ENCODE measurements at places on chromosomes 4 and X.
A peak's percentile ranks its signal among the peaks of the same experiment; 100 is the strongest.

DNA sequence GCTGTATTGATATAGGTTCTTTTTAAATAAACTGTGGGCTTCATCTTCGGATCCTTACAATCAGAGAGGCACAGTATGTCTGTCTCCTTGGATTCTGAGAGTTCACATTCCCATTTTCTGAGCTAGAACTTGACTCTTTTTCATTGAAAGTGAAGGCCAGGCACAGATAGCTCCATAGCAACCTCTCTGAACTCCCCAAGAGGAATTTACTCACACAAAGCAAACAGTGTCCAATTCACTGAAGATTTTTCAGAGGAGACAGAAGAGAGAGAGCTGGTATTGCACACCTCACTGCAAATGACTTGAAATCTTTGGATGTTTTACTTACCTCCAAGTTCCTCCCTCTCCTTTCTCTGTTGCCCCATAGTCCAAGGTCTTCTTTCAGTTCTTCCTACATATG, 130.9 kb upstream of the CASK start:
- DNase-seq, result no peak

DNA sequence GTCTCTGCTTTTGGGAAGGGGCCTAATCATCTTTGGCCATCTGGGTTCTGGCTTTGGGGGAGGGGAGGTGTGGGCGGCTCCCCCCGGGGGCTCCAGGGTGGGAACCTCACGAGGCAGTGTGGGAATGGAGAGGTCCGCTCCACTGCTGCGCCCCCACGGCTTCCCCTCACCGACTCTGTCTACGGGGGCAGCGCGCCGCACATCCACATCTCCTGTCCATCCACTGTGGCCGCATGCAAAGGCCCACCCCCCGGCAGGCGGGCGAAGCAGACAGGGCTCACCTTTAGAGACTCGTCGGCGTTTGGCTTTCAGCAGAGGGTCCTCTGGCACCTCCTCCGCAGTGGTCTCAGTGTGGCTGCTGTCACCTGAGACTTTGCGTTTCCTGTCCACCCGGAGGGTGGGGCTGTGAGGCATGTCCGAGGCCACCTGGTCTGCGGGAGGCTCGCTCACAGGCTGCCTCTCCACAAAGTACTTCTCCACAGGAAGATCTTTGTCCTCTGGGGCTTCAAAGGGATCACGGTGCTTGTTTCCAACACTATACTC, 33.6 kb downstream of the BCOR start:
- DNase-seq, result no peak

GRCh38 chr4:173171098-173171497, 2.5 kb downstream of the GALNT7 start:
- DNase-seq, result peak; percentile 62

DNA sequence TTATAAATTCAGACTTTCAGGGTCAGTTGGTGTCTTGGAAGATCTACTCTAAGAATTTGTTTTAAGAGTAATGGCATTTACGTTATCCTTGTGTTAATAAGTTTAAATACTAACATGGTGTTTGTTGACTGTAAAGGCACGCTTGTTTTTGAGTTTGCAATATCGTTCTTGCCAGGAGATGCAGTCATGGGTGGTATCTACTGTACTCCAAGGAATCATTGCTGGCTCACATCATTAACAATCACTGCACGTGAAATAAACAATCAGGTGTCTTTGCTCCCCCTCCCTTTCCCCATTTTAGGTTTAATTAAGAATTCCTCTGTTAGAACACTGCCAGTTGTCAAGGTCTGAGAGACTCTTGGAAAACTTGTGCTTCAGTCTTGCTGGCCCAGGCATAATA, 1.6 kb downstream of the HHIP start:
- DNase-seq, result no peak

- no peak for DNase-seq
These were observed 86.2 kb upstream of the FRMPD4 start for GRCh38 chrX:12052109-12052508.

DNA sequence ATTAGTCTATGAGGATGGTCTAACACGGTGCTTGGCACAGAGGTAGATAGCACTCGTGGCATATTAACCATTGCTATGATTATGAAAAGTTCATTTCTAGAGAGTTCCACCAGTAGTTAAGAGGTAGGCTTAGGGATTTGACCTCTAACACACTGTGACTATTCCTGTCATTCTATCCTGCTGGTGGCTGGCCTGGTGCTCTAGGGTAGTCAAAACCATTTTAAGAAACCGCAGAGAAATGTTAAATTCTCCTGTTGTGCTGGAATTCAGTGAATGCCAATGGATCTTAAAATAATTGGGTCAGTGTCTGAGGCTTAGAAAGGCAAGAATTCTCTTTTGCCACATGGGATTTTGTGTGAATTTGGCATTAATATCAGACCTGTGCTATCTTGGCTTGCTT, 53.9 kb downstream of the VGLL1 start:
- no peak for DNase-seq

DNA sequence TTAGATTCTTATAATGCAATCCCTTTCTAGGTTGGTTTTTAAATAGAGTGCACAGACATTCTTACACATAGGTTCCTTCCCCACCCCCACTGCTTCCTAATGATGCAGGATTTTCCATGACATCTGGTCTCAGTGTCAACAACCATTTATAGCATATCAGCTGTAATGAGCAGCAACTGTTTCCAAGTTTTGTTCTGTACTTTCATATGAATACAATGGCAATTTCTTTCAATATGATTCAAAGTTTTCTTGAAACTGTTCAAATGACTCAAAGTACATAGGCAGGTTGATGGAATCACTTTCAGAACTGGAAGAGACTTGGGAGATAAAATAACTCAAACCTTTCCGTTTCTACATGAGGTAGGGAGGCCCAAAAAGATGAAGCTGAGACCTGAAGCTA, 220.7 kb downstream of the CAMK2D start:
- no peak for DNase-seq

- no peak for DNase-seq
These were observed 118.6 kb upstream of the PLAC1 start for GRCh38 chrX:134776850-134777370.

DNA sequence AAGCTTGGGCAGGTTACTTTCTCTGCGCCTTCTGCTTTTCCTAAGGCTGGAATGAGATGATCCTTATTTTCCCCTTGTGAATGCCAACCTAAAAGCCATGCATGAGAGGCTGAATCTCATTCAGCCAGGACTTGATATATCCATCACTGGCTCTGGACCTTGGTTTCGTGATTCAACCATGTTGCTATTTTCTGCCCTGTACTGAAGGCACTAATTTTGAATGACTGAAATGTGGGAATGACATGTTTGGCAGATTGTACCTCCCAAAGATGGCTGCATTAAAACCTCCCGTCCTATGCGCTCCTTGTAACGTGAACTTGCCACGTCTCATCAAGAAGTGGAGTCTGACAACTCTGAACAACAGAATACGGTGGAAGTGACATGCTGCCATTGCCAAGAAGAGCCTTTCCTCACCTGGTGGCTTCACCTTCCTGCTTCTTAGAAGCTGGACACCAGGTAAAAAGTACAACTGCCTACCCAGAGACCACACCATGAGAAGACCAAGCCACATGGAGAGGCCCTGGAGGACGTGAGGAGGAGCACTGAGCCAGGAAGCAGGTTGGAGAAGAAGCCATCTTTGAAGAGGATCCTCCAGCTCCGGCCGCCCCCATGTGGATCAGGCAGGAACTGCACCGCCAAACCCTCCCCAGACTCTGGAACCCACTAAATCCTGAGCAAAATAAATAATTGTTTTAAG, 174.5 kb downstream of the NSUN7 start:
- DNase-seq, result peak; percentile 28

- DNase-seq, result no peak
These were observed 59.0 kb upstream of the AGTR2 start for GRCh38 chrX:116111497-116111896.

DNA sequence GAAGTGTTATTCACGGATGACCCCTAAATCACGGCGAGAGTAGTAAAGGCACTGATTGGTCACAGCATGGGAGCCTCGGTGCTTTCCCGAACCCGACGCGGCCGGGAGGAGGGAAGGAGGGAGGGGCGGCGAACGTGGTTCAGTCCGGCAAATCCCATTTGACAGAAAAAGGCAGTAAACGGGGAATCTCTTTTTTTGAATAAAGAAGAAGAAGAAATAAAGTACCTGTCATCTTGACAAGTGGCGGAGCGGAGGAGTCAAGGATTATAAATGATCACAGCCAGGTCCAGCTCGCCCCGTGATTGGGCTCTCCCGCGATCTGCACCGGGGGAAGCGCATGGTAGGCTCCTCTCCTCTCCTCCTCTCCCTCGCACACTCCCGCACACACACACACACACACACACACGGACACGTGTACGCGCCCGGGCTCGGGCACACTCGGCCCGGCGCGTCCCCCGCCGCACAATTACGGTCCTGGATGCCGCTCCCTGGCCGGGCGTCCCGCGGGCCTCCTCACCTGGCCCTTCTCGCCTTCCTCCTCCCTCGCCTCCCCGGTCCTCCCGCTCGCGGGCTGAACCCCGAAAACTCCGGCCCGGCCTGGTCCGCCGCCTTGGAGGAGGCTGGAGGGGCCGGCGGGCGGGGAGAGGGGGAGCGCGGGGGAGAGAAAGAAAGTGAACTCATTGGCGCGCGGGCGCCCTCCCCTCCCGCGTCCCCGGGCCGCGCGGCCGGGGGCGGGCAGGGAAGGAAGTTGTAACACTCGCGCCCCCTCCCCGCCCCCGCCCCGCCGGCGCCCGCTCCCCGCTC, 99.2 kb upstream of the TENM3 start:
- no peak for DNase-seq

GRCh38 chrX:47420962-47421361, 50.6 kb downstream of the ZNF157 start:
- DNase-seq, result no peak

- peak; percentile 90 for DNase-seq
These were observed 75.4 kb downstream of the AR start for GRCh38 chrX:67619253-67619652.

- DNase-seq, result no peak
These were observed 213.4 kb upstream of the HCCS start for GRCh38 chrX:10897768-10898167.

- no peak for DNase-seq
These were observed 37.5 kb downstream of the ANXA3 start for GRCh38 chr4:78588894-78589545.

GRCh38 chr4:75180790-75181776, 248.2 kb downstream of the PARM1 start:
- DNase-seq, result no peak

GRCh38 chr4:22730021-22730420, 37.3 kb downstream of the GBA3 start:
- DNase-seq, result no peak

DNA sequence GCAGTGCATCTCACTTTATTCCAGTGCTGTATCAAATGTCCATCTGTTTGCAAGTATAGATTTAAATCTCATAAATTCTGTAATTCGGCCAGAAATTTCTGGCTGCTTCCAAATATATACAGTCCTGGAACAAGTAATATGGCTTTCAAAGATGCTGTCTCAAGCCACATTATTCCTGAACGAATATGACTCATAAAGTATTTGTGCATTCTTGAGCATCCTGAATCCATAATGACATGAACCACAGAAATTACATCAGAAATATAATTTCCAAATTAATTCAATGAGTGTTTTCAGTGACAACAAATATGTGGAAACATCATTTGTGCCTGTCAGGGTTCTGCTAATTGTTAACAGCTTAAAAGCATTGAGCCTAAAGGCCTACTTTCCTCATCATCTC, 140.9 kb upstream of the HPGD start:
- peak; percentile 26 for DNase-seq

GRCh38 chr4:142354794-142355420, 491.2 kb downstream of the INPP4B start:
- DNase-seq, result no peak

DNA sequence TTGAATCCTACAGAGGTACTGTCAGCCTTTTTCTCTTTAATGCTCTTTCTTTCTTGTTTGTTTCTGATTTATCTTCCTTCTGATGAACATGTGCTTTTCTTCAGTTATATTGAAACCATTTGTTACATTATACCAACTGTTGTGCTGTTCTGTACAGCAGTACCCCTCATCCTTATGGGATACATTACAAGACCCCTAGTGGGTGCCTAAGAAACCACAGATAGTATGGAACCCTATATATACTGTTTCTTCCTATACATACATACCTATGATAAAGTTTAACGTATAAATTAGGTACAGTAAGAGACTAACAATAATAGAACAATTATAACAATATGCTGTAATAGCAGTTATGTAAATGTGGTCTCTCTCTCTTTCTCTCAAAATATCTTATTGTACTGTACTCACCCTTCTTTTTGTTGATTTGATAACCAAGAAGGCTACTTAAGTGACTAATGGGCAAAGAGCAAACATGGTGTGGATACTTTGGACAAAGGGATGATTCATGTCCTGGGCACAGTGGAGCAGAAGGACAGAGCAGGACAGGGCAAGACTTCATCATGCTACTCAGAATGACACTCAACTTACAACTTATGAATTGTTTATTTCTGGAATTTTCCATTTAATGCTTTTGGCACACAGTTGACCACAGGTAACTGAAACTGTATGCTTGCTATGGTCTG, 10.7 kb upstream of the YIPF7 start:
- peak; percentile 67 for DNase-seq

- DNase-seq, result no peak
These were observed 23.0 kb upstream of the PDS5A start for GRCh38 chr4:40000711-40001110.

DNA sequence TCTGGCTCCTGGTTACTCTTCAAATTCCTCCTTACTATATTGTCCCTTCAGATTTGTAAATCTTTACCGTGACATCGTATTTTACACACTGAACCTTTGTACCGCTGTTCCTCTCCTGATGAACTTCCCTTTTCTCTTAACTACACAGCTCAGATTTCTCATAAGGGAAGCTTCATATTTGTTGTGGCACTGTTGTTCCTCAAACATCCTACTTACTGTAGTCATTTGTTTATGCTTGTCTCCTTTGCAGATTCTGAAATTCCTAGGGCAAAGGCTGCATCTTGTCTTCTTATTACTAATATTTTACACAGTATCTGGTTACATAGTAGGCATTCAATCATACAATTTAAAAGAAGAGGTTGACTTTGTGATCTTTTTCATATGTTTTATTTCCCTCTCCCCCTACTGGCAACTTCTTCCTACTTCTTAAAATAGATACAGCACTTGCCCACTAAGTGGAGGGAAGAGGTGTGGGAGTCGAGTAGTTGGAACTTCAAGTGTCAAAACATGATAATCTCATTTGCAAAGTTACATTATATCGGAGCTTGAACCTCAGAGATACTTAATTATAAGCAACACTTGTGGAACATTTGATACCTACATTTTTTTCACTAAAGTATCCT, 50.0 kb downstream of the TET2 start:
- DNase-seq, result peak; percentile 34

- DNase-seq, result no peak
These were observed 220.6 kb upstream of the ZC4H2 start for GRCh38 chrX:65196758-65197360.

All from bronchial epithelial cell (primary cell).